Stimulated activated CD8-positive, alpha-beta memory T cell treated with anti-CD3 and anti-CD28 coated beads, Interleukin-4, amount 100 ng/mL, for 48 hours (primary cell): ENCODE measurements at places on chromosomes 4 and X.

DNA sequence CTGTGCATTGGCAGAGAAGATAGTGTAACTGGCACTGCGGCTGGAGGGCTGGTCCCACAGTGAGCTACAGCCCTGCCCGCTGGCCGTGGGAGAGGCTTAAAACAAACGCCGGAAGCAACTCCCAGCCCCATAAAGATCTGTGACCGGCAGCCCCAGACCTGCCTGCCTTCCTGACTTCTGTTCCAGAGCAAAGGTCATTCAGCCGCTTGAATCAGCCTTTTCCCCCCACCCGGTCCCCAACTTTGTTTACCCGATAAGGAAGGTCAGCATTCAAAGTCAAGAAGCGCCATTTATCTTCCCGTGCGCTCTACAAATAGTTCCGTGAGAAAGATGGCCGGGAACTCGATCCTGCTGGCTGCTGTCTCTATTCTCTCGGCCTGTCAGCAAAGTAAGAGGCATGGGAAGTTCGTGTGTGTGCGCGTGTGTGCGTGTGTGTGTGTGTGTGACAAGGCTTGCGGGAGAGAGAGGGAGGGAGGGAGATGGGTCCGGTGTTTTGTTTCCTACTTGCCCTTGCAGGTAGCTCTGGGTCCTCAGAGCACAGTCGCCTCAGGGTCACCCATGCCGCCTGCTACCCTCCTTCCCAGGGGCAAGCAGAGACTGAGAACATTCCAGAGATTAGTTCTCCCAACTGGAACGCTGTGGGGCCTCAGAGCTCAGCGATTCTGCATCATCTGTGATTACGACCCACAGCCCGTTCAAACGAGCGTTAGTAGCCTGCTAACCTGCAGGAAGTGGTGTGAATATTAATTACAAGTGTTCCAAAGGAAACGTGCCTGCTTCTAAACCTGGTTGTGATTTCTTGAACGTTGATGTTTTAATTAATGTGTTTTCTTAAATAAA is at the start of gene MGST2:
Gene MGST2 (plus strand): TSS at position 130 of the 840 bp plus-strand sequence. CDS start 201 bp downstream, at position 331.
- peak; percentile 53 for DNase-seq

DNA sequence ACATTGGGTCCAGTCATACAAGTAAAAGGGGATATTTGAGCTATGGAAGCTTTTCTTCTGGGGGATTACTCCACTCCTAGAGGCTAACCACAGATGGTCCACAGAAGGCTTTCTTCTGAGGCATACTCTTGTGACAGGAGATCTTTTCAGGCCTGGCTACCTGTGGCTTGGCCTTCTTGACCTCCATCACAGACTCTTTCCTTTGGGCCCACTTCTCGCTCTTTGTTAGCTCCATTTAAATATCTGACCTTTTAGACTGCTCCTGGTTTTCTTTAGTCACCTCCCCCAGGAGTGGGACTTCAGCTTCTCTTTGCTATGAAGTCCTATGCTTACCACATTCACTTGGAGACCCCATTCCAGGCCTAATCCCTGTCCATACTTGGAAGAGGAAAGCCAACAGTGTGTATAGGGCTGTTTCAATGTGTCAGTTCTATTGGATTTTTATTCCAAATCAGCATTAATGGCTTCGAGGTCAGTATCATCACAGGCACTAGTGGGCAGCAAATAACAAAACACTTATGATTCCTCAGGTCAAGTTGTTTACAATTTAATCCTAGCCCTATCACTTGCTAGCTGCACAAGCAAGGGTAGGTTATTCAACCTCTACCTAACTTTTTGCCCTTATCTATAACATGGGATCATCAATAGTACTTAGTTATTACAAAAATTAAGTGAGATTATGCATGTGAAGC is 26.3 kb downstream of the GPC3 start:
- DNase-seq: no peak

DNA sequence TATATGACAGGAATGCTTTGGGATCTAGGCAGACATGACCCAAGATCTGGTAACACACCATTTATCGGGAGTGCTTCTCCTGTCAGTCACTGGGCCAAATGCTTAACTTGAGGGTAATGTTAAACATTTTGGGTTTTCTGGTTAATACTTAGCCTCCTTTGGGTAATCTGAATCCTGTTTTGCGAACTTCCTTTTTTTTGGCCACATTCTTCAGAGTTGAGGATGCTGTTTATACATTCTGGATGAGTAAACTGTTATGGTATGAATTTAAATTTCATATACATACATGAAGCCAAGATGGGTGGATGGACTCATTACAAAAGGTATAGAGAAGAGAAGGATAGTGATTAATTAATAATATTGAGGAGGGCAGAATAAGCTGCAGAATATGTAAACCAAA is 36.1 kb downstream of the MID1IP1 start:
- DNase-seq: no peak

DNA sequence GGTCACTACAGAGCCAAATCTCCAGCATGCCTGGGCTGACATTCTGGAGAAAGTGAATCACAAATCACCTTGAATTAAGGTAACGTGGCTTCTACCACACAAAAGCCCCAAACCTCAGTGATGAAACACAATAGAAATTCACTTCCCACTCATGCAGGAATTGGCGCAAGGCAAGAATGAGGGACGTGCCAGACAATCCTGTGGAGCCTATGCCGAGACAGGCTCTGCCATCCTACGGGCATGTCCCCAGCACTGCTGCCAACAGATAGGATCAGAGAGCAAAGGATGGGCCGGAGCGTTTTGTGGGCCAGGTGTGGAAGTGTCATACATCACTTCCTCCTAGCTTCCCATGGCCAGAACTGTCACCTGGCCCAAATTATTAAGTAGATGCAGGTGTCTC is 118.0 kb downstream of the IRF2 start:
- no peak for DNase-seq

GRCh38 chrX:139224953-139225665 is 305.4 kb upstream of the F9 start:
- no peak for DNase-seq

DNA sequence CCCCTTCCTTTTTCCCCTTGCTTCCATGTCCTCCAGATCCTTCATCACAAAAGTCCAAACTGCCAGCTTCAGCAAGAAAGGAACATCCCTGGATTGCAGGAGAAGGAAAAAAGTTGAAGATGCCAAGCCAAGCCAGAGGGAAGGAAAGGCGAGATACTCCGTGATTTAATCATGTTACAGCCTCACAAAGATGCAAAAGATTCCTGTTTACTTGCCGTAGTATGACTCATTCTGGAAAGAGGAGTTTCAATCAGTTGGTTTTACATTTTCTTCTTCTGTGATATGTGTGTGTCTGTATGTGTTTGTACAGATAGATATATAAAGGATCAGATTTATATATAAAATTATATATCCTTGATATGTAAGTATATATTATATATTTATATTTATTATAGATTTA is 69.3 kb downstream of the BTC start:
- DNase-seq: no peak

- no peak for DNase-seq
Observed at GRCh38 chr4:160141206-160141605, 1038.3 kb downstream of the RAPGEF2 start.

- no peak for DNase-seq
Observed at GRCh38 chr4:99687120-99687519, 29.5 kb upstream of the C4orf54 start.

DNA sequence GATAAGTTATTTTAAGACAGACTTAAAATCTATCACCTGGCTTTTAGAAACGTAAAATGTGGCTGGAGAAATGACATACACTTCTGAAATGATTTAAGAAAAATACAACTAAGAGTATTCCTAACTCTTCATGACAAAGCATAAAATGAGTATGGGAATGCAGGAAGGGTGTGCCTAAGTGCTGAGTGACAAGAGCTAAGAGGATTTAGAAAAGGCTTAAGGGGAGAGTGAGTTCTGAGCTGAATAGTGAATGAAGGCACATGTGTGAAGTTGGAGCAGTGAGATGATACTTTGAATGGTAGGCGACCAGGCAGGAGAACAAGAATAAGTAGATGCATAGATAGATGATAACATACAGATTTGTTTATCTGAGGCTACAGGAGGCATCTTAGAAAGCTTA is 458.3 kb upstream of the TENM3 start:
- no peak for DNase-seq

- DNase-seq: no peak
Observed at GRCh38 chrX:10557166-10557565, 63.2 kb downstream of the MID1 start.

- DNase-seq: no peak
Observed at GRCh38 chrX:30039768-30040167, 175.6 kb upstream of the MAGEB2 start.

- DNase-seq: no peak
Observed at GRCh38 chrX:131951166-131951565, 71.9 kb upstream of the STK26 start.

GRCh38 chr4:182577411-182577810 is 334.2 kb downstream of the TENM3 start:
- DNase-seq: no peak

DNA sequence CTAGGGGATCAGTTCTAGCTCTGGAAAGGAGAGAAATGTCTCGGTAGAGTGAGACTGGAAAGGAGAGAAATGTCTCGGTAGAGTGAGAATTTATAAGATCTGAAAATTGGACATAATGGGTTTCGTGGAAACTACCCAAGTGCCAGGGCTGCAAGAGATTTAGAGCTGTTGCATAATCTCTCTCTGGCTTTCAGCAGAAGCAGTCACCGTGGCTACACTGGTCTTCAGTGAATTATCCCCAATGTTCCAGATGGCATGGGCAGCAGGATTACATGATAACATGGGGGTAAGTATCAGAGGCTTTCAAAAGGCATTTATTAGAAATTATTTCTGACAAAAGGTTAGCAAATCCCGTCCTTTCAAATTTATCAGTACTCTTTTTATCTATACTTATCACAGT is 435.5 kb downstream of the NKX6-1 start:
- DNase-seq: no peak

DNA sequence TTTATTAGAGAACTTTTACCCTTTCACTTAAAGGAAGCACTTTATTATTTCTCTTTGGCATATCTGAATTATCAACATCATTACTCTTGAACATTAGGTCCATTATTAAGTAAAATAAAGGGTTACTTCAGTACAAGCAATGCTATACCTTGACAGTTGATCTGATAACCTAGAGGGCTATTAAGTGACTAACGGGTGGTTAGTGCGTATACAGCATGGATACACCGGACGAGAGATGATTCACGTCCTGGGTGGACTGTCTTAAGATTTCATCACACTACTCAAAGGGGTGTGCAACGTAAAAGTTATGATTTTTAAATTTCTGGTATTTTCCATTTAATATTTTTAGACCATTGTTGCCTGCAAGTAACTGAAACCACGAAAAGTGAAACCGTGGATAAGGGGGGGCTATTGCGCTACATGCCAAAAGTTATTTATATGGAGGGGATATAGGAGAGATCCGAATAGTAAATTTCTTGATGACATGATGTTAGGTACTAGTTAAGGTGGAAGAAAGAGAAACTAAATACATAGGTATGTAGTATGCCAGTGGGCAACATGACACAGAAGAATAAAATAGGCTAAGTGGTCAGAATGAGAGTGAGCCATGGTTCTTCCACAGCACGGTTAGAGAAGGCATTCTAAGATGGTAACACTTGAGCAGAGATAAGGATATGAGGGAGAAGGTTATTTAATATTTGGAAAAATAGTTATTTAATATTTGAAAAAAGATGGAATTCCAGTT is 230.8 kb upstream of the ANKRD50 start:
- DNase-seq: no peak
